ENCODE measurements at places on chromosomes 3 and 15.

- DNase-seq = no peak
These were observed 27.5 kb downstream of the NBEAL2 start for GRCh38 chr3:47007001-47007400.

DNA sequence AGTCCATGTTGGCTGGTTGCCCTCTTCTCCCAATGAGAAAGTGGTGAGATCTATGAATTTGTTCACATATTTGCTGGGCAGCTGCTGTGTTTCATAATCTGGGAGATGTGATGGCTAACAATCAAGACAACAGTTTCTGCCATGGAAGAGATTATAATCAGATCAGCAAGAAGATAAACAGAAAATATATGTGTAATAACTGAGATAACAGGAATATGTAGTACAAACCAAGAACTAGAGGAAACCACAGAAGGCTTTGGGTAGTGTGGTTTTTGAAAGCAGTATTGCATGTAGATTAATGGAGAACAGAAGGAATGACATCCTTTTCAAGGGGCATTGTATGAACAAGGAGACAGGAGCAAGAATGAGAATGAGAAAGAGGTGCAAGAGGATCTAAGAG is 12.2 kb upstream of the CSTA start:
- no peak for DNase-seq

DNA sequence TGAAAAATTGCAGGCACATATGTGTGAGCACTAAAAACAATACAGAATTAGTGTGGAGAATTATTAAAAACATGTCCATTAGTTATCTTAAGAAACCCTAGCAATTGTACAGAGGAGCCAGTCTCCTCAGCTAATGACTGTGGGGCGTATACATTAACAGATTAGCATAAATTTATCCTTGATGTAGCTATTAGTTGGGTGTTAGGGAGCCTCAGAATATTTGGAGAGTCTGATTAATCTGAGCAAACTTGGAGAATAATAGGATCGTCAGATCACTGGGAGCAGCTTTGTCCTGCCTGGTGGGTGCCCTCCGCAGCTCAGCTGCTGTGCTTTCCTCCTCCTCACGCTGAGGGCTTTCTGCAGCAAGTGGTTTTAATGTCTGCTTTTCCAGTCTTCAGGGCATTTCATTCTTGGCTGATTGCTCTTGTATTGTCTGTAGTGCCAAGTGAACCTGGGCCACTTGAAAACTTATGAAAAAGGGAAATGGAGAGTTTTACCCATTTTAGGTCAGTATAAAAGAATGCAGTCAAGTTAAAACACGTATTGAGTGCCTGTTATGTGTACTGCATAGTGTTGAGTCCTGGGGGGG is 417.4 kb upstream of the SEMA6D start:
- no peak for DNase-seq

GRCh38 chr15:92901072-92901761 is 1.1 kb downstream of the CHD2 start:
- DNase-seq = no peak

DNA sequence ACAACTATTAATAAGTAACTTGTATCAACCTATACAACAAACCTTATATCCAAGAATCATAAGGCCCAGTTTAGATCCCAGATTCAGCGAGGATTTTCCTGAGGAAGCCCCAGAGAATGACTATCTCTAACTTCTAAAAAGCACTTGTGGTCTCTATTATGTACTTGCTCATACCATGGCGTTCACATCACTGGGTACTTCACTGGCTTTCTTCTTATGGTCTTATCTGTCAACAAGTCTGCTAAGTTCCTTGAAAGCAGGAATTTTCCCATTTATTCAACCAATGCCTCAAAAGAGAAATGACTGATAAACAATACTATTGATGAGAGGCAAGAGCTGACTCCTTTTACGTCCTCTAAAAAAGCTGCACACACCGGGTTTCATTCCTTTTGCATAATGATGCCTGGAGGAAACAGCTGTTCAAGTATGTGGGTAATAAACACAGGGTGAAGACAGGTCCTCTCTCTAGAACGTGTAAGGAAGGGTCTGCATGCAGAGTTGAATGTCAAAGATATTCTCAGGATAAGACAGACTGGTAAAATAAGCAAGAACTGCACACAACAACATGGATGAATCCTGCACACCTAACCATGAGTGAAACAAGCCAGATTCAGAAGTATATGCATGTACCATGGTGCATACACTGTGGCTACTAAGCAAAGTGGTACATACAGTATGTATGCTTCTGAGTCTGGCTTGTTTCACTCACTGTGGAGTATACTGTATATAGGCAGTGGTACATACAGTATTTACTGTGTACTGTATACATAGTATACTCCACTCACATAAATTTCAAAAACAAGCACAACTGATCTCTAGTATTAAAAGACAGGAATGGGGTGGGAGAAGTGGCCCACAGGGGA is 408.7 kb downstream of the SHQ1 start:
- no peak for DNase-seq

GRCh38 chr3:4043867-4044575 is 244.8 kb downstream of the LRRN1 start:
- no peak for DNase-seq

DNA sequence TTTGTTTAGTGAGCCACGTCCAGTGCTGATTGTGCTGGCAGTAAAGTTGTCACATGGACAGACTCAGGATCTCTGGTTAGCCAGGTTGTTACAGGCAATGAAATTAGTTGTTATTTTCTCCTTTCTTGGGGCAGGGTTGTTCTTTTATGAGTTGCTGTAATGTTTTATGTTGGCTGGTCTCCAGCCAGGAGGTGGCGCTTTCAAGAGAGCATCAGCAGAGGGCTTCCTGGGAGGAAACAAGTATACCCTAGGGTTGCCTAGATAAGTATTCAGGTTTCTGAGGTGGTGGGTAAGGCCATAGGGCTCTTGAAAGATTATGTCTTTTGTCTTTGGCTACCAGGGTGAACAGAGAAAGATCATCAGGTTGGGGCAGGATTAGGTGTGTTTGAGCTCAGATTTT is 14.5 kb upstream of the CFAP20DC start:
- DNase-seq = no peak

DNA sequence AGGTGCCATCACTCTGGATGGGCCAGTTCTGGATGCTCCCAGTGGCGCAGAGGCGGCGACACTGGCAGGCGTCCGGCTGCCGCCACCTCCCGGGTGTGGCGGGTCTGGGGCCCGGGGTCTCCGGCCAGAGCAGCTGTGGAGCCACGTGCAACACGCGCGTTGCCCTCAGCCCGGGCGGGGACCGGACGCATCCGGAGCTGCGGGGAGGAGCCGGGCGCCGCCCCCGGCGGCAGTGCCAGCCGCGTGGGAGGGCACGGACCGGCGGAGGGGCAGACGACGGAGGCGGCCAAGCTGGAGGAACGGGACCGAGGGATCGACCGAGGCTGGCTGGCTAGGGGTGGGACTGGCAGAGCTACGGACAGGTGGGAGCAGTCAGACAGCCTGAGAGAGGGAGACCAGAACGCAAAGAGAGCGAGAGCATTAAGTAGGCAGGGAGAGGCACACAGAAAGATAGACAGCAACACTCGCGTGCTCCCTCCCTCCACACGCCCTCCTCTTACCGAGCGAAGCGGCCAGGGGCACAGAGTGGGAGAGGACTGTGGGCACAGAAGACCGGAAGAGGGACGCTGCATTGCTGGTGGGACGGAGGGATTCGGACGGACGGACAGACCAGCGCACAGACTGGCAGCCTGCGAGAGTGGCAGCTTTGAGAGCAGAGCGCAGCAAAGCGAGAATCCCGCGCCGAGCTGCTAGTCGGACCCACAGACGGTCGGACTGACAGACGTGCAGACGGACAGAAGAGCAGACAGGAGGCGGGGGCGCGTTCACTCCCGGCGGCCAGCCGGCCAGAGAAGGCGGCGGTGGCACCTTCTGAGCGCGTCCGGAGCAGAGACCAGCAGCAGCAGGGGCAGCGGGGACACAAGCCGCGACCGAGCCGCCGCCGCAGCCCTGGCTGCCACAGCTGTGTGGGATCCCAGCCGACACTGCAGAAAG is at the start of gene ARPP21:
Gene ARPP21, plus strand, starts transcription at position 272 of the 933 bp plus-strand sequence. CDS start 42,227 bp downstream, outside the sequence.
- DNase-seq = no peak

GRCh38 chr3:194165271-194166018 is 29.5 kb downstream of the HES1 start:
- DNase-seq = no peak

GRCh38 chr3:157650172-157650571 is 147.0 kb upstream of the VEPH1 start:
- DNase-seq = no peak

DNA sequence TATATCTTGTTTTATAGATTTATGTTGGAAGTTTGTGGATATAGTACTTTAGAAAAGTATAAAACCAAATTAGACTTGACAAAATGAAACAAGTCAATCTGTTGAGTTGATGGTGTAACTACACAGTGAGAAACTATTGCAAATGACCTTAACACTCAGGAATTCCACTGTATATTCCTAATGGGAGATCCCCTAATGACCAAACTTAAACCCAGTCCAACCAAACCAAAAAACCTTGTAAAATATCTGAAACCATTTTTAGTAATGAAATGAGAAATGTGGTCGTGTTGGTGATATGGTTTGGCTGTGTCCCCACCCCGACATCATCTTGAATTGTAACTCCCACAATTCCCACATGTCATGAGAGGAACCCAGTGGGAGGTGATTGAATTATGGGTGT is 31.9 kb upstream of the ATP13A3 start:
- no peak for DNase-seq

DNA sequence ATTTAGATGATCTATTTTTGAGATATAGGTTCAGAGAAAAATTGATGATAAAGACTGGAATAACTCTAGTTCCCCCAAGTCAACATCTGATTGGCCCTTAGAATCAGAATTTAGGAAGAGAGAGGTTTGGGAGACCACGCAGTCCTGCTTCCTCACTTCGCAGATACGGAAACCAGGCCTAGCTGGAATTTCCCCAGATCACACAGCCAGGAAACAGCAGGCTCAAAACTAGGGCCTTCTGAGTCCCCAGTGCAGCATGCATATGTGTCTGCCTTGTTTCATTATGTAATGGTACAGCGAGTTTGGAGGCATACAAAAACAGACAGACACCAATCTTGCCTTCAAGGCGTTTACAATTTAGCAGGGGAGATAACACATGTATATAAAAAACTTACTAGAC is 177.1 kb upstream of the ICE2 start:
- no peak for DNase-seq
